ENCODE measurements at places on chromosomes 7 and 10. TPM values are rescaled to one million over a fixed set of nuclear protein-coding genes. Genes with fewer than 3 reads are reported as not detected.
A peak's percentile ranks its signal among the peaks of the same experiment; 100 is the strongest.

- no peak for DNase-seq
Measured at GRCh38 chr10:102802920-102803534, 34.2 kb downstream of the CYP17A1 start.

- no peak for DNase-seq
Measured at GRCh38 chr10:2469802-2470201, 597.5 kb upstream of the PFKP start.

GRCh38 chr7:79604841-79605240 is 151.4 kb upstream of the MAGI2 start:
- no peak for DNase-seq

DNA sequence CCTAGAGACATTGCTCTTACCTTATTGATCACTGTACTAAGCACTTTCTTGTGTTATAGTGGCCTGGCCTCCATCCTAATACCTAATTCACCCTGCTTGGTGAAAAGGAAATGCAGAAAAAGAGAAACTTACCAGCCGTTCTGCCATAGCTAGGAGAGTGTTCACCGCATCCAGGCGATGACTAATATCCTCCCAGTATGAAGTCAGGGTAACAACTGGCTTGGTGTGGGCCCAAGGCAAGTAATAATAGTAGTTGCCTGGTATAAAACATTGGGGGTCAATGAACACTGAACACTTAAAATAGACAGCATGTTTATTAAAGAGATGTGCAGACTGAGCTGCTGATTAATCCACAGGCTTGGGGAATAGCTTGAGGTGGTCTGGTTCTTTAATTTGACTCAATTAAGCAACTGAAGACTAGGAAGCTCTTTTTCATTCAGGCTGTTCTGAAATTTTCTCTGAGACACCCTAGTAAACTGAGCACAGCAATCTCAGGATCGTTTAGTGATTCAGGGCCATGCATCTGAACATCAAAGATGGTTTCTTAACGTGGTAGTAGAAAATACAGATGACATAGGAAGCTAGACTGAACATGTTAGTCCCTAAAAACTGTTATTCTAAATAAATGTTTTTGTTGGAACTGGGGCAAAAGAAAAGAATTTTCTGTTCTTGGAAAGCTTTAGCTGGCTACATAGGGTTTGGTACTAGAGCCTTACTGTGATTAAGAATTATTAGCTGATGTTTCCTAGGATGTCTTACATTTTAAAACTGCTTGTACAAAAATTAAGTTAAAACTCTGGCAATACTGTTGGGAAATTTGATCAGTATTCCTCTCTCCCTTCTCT is 102.2 kb downstream of the MYOF start:
- DNase-seq, result no peak

GRCh38 chr10:123507298-123507697 is 158.9 kb upstream of the GPR26 start:
- DNase-seq, result no peak

GRCh38 chr7:50369143-50370026 is 64.9 kb downstream of the IKZF1 start:
- no peak for DNase-seq

- DNase-seq, result no peak
Measured at GRCh38 chr7:7183838-7184463, 1.6 kb downstream of the C1GALT1 start.

GRCh38 chr10:11604865-11605650 is 6.4 kb downstream of the USP6NL start:
- DNase-seq, result no peak

DNA sequence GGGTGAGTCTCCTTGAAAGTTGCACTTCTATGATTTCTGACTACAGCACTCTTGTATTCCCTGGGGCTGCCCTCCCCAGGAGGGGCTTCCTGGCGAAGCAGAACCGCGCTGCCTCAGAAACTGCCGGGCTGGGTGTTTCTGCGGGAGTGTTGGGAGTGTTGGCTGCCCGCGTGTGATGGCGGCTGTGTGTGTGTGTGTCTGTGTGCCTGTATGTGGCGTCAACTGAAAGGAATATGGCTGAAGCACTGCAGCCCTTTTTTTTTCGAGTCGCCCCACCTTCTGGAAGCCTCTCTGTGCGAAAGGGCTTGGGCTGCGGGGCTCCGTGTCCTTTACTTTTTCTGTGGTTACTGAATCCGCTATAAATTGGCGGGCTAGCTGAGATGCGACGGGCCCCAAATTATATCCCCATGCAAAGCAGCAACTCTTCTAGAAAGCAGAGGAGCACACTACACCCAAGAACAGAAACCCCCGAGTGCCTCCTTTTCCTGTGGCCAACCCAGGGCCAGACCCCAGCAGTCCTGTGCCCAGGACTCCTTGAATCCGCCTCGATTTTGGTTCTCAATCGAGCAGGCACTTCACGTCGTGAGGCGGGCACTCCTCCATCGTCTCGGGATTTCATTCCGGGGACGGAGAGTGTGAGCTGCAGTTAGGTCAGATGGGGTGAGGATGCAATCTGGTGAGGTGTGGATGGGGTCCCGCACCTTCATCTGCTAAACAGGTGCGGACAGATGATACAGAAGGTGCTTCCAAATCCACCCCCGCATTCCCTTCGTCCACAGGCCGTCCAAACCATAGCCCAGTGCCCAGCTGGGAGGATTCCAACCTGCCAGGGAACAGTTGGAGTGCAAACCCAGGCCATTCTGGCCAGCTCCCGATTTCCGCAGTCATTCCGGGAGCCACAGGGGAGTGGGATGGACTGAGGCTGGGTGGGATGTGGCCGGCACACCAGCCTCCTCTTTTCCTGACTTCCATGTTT is 22.5 kb upstream of the ZNF273 start:
- DNase-seq, result peak; percentile 33

- DNase-seq, result no peak
Measured at GRCh38 chr7:77460057-77460486, 43.9 kb upstream of the GSAP start.

- DNase-seq, result no peak
Measured at GRCh38 chr7:21028186-21028585, 241.5 kb upstream of the SP8 start.

- DNase-seq, result no peak
Measured at GRCh38 chr10:123044391-123044790, 35.6 kb downstream of the ACADSB start.

- no peak for DNase-seq
Measured at GRCh38 chr7:134804351-134804750, 24.9 kb downstream of the CALD1 start.

GRCh38 chr7:114414156-114415063 is at the start of gene FOXP2:
Gene FOXP2, plus strand, starts transcription at chr7:114414815. Its CDS starts 11,697 bp downstream, at chr7:114426512.
- no peak for DNase-seq

DNA sequence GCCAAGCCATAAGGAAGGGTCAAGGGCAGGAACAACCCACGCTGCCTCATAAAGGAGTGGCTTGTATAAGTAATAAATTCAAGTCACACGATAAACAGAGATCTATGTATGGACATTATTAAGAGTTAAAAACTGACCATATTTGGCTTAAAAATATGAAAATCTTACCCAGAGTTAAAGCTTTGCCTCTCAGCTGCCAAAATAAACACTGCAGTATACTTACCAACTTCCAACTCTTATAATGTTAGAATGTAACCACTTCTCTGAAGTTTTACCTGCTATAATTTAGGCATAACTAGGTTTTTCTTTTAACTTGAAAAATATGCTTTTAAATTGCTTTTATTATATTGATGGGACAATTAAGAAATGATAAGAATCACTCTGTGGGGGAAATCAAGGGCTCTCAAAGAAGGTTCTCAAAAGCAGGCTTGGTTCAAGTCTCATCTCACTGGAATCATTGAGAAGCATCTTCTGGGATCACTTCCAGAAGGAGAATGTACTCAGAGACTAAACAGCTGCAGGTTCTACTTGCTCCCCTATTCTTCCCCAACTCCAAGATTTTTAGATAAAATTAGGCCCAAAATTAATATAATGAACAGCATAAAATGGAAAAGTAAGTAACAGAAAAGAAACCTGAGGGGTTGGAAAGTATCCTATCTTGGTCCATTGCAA is 16.1 kb upstream of the CAV2 start:
- DNase-seq, result no peak

DNA sequence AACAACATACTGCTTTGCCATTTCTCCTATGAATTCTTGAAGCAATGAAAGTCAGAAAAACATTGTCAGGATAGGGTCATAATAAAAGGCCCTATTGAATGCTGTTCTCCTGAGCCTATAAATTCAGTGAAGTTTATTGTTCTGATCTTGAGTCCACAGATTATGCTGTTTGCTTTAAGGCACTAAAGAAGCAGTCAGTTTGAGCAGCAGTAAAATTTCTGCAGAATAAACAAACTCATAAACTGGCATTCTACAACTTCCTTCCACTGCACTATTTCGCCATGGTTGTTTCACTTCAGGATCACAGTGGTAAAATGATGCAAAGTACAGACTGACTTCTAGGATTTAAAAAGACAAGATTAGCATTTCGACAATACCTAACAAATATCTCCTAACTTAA is 503.2 kb downstream of the SH2D4B start:
- DNase-seq, result no peak

DNA sequence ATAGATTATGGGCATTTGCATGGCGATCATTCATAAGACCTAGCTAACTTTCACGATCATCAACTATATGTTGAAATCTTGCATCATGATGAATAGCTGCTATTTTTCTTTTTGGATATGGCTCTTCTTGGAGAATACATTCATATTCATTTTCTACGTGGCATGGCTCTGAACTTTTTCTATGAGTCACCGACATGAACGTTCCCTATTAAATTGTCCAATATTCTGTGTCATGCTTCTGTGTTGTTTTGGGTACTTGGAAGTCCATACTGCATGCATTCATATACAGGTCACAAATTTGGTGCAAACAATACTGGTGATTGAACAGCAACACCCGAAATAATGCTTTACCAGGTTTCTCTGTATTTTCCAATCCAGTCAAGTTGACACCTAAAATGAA is 37.9 kb upstream of the ANKRD1 start:
- no peak for DNase-seq

- DNase-seq, result no peak
Measured at GRCh38 chr7:31006857-31007256, 43.1 kb downstream of the GHRHR start.

DNA sequence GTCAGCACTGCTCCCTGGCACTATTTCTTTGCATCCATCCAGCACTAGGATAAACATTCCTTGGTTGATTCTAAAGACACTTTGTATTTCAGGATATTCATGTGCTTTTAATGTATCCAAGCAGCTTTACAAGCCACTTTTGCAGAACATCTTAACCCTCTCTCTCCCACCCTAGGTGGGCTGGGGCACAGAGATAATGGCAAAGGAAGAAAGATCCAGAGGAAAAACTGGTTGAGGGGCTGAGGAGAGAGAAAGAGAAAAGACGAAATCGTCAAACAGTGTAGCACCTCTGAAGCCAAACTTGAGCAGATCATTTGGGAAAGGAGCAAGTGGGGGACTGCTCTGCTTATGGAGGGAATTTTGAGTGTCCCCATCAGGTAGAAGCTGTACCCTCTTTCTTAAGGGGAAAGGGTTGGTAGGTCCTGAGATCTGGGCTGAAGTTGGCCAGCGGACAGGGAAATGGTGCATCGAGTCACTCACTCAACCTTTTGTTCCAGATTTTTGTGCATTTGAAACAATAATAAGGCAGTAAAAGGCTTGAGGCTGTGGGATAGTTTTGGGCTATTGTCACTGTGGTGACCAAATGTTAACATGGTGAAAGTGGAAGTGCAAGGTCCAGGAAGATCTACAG is 4.2 kb upstream of the HOXA13 start:
- DNase-seq, result no peak

DNA sequence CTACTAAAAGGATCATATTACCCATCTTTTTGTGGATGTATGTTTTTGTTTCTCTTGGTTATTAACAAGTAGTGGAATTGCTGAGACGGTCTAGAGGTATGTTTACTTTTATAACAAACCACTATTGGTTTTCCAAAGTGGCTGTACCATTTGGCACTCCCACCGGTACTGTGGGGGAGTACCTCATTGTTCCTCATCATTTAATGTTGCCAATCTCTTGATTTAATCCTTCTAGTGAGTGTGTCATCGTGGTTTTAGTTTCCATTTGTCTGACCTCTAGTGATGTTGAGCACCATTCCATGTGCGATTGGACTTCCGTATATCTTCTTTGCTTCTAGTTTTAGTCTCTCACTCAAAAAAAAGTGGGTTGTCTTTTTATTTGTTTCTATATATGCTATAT is 50.4 kb downstream of the RBM33 start:
- no peak for DNase-seq

- peak; percentile 49 for DNase-seq
Measured at GRCh38 chr7:120805636-120806388, 52.1 kb downstream of the TSPAN12 start.

DNA sequence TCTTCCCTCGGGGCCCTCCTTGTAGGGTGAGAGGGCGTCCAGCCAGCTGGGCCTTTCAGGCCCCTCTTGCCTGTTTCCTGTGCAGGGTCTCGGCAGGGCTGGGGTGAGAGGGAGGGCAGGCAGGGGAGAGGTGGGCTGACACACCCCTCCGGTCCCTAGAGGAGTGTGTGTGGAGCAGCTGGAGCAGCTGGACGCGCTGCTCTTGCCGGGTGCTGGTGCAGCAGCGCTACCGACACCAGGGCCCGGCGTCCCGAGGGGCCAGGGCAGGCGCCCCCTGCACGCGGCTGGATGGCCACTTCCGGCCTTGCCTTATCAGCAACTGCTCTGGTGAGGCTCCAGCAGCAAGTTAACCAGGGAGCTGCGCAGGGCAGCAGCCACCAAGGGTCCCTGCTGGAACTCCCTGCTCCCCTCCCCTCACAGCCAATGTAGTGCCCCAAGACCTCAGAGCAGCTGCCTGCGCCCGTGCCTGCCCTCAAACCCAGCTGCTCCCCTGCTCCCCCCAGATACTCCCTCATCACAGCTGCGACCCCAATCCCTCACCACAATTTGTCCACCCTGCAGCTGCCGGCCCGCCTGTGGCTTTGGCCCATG is 15.7 kb upstream of the ZNF862 start:
- DNase-seq, result no peak

GRCh38 chr7:120400806-120401455 is 128.0 kb downstream of the KCND2 start:
- no peak for DNase-seq

DNA sequence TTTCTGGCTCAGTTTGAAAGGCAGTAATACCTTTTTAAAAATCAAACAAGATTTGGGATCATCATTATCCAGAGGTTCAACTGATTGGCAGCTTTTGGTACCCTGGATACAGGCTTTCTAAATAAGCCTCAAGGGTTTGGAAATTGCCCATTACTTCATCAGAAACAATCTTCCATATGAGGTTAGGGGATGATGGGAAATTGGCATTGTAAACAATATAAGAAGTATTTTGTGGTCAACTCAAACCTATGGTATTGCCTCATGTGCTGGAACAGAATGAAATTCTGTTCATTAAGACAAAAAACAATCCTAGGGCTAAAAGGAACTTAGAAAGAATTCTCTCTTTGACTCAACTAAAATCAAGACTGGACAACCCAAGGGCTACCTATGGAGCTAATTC is 92.6 kb upstream of the HECTD2 start:
- no peak for DNase-seq

Gene LRRC4
- 3.2 TPM for total RNA-seq

Gene UTF1
- total RNA-seq, result not detected

Gene TRIM4
- 14.1 TPM for total RNA-seq

Gene PSTK
- 7.7 TPM for total RNA-seq

Gene MALRD1
- total RNA-seq, result 11.1 TPM
